Colonic mucosa (tissue), 4 donors: ENCODE measurements at places on chromosomes 1 and 21. TPM values are rescaled to one million over a fixed set of nuclear protein-coding genes. Genes with fewer than 3 reads are reported as not detected.

Gene SLC44A3
- 55.4 TPM for total RNA-seq

Gene SKI
- total RNA-seq: 31.0 TPM

Gene PADI1
- 0.50 TPM for total RNA-seq

Gene UBL4B
- not detected for total RNA-seq

Gene RPTN
- total RNA-seq: not detected

Gene ARHGAP29
- 8.6 TPM for total RNA-seq

Gene A3GALT2
- total RNA-seq: not detected
